Endothelial cell of coronary artery (primary cell): ENCODE measurements at places on chromosomes 7 and 10. TPM values are rescaled to one million over a fixed set of nuclear protein-coding genes. Genes with fewer than 3 reads are reported as not detected.

Gene AKR1C1
- total RNA-seq, result 0.27 and 3.2 TPM in 2 replicates

Gene CCDC172
- total RNA-seq, result not detected in 2 replicates

Gene NKX1-2
- total RNA-seq, result not detected in 2 replicates

Gene PAX4
- total RNA-seq, result not detected in 2 replicates

Gene TMEM139
- total RNA-seq, result not detected in 2 replicates

Gene AEBP1
- total RNA-seq, result 3.3 and 11.5 TPM in 2 replicates

Gene KCNIP2
- total RNA-seq, result 0.27 and 0.75 TPM in 2 replicates

Gene EIF5AL1
- total RNA-seq, result 0.38 and 0.45 TPM in 2 replicates

Gene C10orf62
- total RNA-seq, result not detected in 2 replicates

Gene CCZ1B
- total RNA-seq, result 89.6 and 114 TPM in 2 replicates

Gene MRLN
- total RNA-seq, result not detected in 2 replicates

Gene PRKCQ
- 0.75 and 0.81 TPM in 2 replicates for total RNA-seq

Gene GATA3
- total RNA-seq, result 0.09 and 0.19 TPM in 2 replicates

Gene GJD4
- total RNA-seq, result under 0.01 and 0.09 TPM in 2 replicates

Gene CPEB3
- total RNA-seq, result 0.81 and 0.94 TPM in 2 replicates

Gene H2BK1
- total RNA-seq, result not detected in 2 replicates
